ENCODE measurements at places on chromosomes 4 and X.

DNA sequence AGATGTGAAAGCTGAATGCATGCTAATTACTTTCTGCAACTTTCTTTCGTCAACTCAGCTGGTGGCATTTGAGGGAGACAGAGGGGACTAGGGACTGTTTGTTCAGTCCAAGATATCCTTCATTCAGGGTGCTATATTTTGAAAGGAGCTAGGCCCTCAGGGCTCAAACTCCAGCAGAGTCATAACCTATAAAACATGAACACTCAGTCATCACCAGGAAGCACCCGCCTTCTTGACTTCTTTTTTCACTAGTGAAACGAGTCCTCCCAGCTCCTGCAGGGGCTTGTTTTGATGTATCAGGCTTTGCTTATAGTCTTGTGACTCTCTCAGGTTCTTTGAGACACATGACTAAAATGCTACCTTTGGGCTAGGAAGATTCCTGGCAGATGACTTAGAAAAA lies 230.6 kb downstream of the PCDH7 start:
- no peak for DNase-seq

GRCh38 chr4:87589531-87589930 lies 18.8 kb upstream of the DSPP start:
- DNase-seq: no peak

GRCh38 chrX:128582036-128582435 lies 529.8 kb upstream of the ACTRT1 start:
- DNase-seq: no peak

DNA sequence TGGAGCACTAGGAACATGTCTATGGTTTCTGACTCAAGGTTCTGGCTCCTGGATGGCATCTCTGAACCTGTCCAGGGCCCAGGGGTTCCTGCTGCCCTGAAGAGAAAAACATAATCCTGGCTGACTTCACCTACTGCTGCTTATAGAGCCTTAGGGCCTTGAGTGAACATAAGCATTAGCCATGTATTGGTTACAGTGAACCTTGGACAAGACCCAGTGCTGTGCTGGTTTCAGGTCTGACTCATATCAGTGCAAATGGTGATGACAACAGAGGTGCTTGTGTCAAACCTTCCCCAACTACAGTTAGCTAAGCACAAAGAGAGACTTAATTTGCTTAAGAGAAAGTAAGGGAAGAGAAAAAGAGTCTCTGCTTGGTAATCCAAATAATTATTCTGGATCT lies 1047.2 kb downstream of the GLUD2 start:
- DNase-seq: no peak

DNA sequence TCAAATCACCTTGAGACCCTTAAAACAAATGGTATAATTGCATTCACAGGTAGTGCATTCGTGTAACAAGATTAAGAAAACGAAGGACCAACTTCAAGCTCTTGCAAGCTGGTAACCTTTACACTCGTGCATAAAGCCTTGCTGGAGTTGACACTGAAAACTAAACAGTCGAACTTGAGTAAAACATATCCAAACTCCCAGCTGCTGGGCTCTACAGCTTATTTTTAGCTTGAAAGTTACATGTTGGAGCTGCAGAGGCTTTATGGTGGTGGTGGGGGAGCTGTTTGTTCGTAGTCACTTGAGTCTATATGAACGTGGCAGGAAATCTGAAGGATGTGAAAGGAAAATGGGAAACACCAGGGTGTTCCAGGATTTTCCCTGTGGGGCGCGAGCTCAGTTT lies 2.7 kb upstream of the WDR1 start:
- DNase-seq: no peak

- DNase-seq: no peak
These were observed 38.9 kb downstream of the STARD8 start for GRCh38 chrX:68686097-68686977.

- DNase-seq: no peak
These were observed 95.2 kb upstream of the LNX1 start for GRCh38 chr4:53686521-53686920.

- DNase-seq: no peak
These were observed 22.4 kb downstream of the PCDH18 start for GRCh38 chr4:137509855-137510282.

GRCh38 chr4:155207534-155208257 lies 740 bp upstream of the NPY2R start:
- DNase-seq: no peak

GRCh38 chr4:148881860-148882643 lies 439.8 kb upstream of the NR3C2 start:
- DNase-seq: no peak

DNA sequence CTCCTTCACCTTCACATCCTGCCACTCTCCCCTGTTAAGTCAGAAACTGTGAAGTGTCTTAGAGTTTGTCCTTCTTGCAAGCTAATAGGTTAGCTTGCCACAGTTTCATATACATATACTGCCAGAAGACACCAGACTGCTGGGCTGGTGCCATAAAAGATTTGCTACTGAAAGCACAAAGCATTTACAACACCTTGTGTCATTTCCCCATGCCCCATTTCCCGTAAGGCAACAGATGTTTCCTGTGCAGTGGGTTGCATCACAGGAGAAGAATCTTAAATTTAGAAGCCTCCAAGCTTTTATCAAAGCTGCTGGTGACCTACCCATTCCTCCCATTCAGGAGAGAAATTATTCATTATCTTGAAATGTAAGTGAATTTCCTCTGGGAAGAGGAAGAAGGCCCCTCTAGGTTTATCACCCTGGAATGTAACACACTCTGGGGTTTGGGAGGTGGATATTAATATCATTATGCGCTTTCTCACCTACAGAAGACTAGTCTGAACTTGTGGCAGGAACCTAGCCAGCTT lies 34.5 kb upstream of the RAB33B start:
- DNase-seq: no peak

DNA sequence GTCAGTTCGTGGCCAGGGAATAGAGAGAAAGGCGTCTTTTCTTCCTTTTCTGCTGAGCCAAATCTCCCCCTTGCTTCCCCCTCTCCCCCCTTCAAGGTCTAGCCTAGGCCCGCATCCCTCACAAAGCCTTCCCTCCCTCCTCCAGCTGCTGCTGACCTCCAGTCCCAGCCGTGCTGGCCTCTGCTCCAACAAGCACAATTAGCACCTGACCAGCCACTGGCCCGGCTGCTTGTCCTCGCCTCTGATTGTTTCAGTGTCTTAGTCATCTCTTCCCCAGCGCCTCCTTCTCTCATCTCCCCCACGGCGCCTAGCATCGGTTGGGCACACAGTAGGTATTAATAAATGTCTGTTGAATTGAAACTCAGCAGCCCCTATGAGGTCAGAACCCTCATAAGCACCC lies 4.2 kb downstream of the ELF4 start:
- DNase-seq: no peak

- DNase-seq: no peak
These were observed 313.0 kb downstream of the ARHGAP10 start for GRCh38 chr4:148044912-148045352.

DNA sequence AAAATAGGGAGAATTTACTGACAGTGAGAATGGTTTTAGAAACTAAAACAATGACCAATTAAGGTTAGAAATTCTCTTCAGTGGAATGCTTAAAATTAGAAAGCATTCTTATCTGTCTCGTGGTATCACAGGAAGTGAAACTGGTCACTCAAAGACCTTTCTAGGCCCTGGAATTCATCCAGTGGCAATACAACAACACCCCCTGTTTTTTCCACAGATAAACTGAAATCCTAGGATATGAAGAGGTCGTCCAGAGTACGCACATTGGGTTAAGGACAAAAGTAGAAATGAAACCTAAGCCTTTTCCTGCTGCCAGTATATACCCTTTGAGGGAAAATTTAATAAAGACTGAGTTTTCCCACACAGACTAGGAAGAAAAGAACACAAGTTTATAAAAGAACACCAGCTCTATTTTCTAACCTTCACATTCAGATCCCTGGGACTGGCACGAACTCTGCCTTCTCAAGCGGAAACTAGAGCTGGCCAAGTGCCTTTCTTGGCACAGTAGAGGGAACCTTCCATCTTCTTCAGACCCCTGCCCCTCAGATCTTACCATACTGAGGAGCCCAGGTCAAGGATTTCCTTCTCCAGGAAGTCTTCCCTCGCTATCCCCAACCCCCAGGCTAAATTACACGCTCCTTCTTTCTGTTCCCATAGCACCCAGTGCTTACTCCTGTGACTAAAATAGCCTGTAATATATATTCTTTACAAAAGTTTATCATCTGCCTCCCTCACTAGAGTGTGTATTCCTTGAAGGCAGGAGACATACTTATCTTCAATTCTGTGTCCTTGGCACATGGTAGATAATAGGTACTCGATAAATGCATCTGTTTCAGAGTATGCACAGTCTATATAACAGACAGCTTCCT lies 16.9 kb downstream of the LHFPL1 start:
- DNase-seq: no peak

DNA sequence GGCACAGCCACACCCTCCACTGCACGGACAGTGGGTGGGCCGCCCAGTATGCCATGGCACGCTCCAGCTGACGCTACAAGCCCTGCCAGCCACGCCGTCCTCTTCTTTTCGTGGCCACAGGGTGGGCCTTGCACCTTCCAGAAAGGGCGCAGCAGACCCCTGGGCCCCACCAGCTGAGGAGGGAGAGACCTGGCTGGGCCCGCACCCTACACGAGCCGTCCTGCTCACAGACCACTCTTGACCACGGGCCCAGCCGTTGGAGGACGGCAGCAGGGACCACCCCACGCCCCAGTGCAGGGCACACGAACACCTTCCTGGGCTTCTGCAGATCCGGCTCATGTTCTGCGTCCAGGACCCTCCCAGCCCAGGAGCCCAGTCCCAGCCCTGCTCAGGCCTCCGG lies 27.1 kb downstream of the FAM53A start:
- no peak for DNase-seq

- DNase-seq: no peak
These were observed 148.6 kb downstream of the GC start for GRCh38 chr4:71635139-71635748.

- no peak for DNase-seq
These were observed 238.9 kb downstream of the SLC7A11 start for GRCh38 chr4:138003248-138003647.

- DNase-seq: no peak
These were observed 208.1 kb upstream of the ADGRL3 start for GRCh38 chr4:60992037-60992436.

DNA sequence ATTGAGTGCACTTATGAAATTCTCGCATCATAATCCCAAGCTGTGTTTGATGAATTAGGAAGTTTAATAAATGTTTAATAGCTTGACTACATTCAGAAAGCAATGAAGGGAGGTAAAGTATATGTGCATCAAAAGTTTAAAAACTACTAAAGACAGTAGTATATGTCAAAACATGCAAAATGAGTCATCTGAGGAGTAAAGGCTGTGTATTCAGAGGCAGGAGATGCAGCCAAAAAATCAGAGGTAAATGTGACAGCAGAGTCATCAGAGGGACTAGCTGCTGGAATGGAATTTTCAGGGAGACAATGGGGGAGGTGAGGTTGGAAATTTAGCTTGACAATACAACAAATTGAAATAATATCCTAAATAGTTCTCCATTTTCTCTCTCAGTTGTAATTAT lies 127.0 kb upstream of the FUNDC1 start:
- no peak for DNase-seq

DNA sequence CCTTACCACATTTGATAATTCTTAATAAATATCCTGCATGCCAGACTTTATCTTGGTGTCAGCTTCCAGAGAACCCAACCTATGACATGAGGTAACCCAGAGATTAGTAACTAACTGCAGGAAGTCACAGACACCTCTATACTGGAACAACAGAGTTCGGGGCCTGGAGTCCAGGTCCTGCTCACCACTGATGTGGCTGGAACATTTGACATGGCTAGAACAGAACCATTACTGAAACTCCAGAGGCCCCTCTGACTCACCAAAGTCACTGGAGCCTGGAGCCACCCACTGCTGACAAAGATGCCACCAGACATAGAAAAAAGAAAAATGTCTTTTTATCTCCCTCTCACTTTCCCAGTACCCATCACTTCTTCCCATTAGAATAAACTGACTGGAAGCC lies 403.7 kb downstream of the MID1IP1 start:
- DNase-seq: no peak

DNA sequence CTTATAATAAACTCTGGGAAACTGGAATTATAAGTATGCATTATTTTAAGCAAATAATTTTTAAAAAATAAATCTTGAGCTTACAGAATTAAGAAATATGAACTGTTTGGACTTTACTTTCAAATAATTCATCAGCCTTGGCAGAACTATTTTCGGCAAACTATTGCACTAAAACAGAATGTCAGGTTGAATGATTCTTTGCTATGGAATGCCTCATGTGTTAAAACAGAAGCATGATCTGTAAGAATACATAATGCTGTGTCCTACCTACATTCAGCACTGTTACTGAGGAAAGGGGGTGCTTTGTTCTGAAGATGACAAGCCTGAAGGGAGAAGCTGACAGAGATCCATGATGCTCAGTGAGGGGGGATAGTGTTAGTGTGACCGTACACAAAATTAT lies 55.6 kb upstream of the EXOC1L start:
- no peak for DNase-seq

DNA sequence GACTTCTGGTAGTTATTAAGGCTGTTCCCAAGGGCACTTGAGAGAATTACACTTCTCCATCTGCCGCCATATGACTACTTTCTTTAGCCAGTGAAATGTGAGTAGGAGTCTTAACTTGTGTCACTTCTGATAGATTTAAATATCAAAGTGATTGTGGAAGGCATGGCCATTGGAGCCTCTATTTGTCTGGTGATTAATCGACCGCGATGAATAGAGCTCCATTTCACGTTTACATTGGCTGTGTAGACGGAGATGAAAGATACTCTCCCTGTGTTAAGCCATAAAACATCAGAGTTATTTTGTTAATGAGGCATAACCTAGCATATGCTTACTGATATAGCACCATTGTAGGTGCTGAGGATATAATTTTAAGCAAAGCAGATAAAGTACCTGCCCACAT lies 852.4 kb downstream of the CCSER1 start:
- DNase-seq: no peak

DNA sequence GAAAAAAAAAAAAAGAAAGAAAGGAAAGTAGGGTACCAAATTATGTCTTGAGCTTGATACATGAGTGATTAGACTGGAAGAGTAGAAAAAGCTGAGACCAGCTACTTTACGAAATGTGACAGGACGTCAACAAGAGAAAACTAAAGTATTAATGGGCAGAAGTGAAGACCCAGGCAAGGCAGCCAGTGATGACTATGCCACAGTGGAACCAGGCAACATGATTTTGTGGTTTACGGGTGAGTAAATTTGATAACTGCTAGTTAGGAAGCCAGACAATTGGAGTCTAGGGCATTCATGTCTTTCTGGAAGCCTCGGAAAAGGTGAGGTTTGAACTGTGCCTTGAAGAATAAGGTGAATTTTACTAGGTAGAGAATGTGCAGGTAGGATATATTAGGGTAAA lies 326.4 kb downstream of the TENM3 start:
- DNase-seq: no peak

DNA sequence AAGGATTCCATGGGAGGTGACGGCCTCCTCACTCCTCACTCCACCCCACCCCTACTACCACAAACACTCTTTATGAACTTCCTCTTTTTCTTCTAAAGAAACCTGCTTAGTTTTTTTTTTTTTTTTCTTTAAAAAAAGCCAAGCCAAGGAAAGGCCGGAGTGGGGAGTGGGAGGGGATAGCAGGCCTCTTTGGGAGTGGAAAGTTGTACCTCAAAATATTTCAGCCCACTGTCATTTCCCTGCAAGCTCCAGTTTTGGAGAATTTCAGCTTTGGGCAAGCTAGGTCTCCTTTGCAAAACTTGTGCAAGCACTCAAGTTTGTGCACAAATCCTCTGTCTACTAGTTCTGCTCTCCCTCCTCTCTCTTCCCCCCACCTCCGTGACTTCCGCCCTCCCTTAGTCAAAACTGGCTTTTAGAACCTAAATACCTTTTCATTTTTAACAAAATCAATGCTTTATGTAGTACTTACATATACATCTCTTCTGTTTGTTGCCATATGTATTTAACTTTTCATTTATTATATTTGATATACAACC lies 512 bp upstream of the ANTXR2 start:
- no peak for DNase-seq

- DNase-seq: no peak
These were observed 605.9 kb upstream of the DIPK2B start for GRCh38 chrX:45806410-45807121.

All from stimulated activated CD8-positive, alpha-beta memory T cell treated with anti-CD3 and anti-CD28 coated beads, Interleukin-4, amount 100 ng/mL, for 1 hour (primary cell).